Immature natural killer cell (primary cell): ENCODE measurements at places on chromosomes 13 and 19.

GRCh38 chr13:64900039-64900438 is 2330.1 kb downstream of the PCDH9 start:
- no peak for DNase-seq

DNA sequence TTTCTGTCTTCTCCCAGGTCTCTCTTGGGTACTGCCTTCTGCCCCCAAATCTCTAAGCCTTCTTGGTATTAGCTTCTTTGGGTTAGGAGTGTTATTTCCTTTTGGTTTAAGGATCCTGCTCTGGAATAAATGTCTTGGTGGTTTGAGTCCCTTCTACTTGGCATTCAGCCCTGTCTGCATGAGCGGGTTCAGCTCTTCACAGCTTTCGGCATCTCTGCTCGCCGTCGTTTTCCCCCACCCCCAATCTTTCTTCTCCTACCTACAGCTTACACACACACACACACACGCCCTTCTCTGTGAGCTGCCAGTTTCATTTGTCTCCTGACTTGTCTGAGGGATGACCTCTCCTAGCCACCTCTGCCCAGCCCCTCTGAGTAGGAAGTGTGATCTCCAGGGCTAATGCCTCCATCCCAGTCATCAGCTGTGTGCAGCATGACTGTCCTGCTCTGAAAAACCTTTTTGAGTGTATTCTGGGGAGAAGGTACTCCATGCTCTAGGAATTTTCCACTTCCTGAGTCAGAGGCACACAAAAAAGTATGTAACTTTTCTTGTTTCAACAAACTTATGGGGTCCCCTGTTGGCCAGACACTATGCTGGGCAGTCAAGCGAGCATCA is 4.7 kb downstream of the CNOT3 start:
- DNase-seq = no peak

DNA sequence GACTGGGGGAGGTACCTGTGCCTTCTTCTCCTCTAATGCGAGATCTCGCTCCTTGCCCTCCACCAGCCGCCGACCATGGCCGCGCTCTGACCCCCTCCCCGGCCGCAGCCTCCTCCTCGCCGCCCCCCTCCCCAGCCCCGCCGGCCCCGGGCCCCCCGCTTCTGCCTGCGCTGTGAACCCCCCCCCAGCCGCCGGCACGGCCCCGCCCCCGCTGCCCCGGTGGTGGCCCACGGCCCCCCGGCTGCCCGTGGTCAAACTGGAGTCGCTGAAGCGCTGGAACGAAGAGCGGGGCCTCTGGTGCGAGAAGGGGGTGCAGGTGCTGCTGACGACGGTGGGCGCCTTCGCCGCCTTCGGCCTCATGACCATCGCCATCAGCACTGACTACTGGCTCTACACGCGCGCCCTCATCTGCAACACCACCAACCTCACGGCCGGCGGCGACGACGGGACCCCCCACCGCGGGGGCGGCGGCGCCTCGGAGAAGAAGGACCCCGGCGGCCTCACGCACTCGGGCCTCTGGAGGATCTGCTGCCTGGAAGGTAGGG is at the start of gene CACNG8:
Gene CACNG8 (plus strand): TSS at position 51 of the 545 bp plus-strand sequence.
- no peak for DNase-seq

DNA sequence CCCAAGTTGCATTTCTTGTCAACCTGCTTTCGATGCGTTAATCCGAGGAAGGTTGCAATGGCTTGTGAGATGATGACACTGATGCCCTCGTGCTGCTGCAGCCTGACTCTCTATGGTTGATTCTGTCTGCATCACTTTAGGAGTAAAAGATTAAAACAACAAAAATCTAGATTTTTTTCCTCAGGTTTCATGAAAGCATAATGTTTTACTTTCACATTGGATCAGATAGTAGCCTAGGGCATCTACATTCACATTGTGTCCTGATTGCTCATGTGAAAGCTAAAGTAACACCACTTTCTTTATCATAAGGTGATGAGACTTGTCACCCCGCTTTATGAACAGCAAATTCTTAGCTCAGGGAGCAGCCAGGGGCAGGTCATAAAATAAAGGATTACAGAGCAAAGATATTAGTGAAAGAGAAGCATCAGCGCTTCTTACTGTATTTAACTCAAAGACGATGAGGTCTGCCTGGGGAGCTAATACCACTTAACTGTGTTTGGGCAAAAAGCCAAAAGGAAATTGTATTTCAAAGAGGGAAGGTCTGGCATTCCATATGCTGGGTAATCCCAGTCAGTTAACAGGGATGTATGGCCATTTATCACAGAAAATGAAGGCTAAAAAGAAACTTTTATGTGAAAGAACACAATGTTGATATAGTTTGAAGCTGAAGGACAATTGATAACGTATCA is 270.5 kb downstream of the GPC6 start:
- DNase-seq = no peak

- DNase-seq = no peak
Measured at GRCh38 chr19:3857449-3858003, 11.3 kb downstream of the ZFR2 start.

- DNase-seq = no peak
Measured at GRCh38 chr19:43362179-43362578, 8.7 kb downstream of the CD177 start.

GRCh38 chr13:22828081-22828480 is 352.7 kb upstream of the SGCG start:
- DNase-seq = no peak

DNA sequence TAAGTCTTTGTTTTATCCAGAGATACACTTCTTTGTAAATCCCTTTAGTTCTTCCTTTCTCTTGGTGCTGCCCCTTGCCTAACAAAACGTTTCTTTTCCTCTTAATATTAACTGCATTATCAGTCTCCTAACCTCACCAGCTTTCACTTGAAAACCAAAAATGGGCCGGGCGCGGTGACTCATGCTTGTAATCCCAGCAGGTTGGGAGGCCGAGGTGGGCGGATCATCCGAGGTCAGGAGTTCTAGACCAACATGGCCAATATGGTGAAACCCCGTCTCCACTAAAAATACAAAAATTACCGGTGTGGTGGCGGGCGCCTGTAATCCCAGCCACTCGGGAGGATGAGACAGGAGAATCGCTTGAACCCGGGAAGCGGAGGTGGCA is 329.8 kb upstream of the MIR17HG start:
- no peak for DNase-seq

DNA sequence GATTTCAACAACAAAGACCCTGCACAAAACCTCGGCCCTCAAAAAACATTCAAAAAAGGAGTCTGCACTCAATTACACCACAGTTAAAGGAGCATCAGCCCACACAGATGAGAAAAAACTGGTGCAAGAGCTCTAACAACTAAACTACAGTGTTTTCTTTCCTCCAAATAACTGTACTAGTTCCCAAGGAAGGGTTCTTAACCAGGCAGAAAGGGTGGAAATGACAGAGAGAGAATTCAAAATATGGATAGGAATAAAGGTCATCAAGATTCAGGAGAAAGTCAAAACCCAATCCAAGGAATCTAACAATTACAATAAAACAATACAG is 176.4 kb upstream of the TRPC4 start:
- no peak for DNase-seq

DNA sequence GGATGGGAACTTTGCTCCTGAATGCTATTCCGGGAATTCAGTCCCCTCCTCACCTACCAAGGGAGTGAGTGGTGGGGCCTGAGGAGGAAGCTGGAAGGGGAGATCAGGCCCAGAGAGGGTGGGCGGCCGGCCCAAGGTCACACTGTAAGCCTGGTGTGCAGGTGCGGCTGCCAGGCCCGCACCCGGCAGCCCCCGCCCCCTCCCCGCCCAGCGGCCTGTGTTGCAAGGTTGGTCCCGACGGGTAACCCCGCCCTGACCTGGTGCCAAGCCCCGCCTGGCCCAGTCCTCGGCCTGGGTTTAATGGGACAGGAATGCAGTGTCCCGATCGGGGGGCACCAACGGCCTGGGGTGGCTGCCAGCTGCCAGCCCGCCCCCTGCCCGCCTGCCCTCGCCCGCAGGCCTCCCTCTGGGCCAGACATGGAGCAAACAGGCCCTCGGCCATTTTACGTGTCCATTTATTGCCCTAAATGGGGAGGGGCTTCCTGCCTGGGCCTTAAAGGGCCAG is 5.5 kb downstream of the ZBTB7A start:
- DNase-seq = no peak

DNA sequence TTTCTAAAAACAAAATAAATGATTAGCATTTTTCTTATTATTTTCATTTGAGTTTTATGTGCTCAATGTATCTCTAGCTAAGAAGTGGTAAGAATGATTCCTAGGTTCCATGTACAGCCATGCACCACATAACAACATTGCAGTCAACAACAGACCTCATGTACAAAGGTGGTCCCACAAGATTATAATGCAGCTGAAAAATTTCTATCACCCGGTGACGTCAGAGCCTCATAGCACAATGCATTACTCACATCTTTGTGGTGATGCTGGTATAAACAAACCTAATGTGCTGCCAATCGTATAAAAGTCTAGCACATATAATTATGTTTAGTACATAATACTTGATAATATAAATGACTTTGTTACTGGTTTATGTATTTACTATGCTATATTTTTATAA is 120.5 kb downstream of the SLC7A1 start:
- DNase-seq = no peak

DNA sequence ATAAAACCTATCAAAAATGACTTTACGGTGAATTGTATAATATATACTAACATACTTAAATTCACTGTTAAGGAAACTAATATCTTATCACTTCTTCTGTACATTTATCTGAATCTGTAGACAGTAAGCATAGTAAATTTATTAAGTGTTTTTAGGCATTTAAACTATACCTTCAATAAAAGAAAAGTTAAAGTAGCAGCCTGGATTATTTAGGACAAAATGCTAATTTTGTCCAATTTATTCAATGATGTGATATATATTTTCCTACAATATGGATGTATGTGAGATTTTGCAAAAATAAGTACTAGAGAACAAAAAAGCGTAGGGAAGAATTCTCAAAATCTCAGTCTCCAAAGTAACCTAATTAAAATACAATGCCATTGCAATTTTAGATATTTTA is 299.9 kb downstream of the GPC5 start:
- no peak for DNase-seq

GRCh38 chr13:49641801-49642291 is 13.5 kb downstream of the ARL11 start:
- DNase-seq = no peak

DNA sequence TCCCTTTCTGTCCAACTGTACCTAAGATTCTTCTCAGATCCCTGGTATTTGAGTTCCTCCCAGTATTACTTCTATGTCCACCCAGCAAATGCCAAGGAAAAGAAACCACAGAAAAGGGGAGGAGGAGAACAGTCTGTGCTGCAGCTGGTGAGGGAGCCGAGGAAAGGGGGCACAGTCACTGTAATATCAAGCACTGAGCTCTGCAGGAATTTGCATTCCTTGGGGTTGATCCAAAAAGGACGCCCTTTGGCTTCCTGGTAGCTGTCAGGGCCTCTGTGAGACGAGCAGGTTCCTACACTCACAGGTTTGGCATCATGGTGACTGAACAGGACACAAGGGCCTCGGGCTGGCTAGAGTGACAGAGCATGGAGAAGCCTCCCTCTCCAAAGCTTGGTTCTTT is 273.4 kb downstream of the NHLRC3 start:
- DNase-seq = no peak

DNA sequence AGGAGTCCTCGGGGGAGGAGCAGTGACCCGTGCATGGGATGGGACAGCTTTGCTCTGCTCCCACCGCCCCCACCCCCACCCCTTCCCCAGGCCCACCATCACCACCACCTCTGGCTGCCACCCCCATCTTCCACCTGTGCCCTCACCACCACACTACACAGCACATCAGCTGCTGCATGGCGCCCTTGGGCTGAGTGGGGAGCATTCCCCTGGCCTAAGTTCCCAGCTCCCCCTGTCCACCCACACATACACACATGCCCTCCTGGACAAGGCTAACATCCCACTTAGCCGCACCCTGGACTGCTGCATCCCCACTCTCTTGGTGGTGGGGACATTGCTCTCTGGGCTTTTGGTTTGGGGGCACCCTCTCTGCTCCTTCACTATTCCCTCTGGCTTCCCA is 46.2 kb upstream of the SGCG start:
- no peak for DNase-seq

- DNase-seq = peak; percentile 31
Measured at GRCh38 chr13:110116072-110116487, 190.9 kb downstream of the COL4A1 start.

- no peak for DNase-seq
Measured at GRCh38 chr19:1746401-1747284, 6.7 kb upstream of the ONECUT3 start.

- DNase-seq = no peak
Measured at GRCh38 chr13:113539176-113539575, 45.4 kb upstream of the TFDP1 start.

GRCh38 chr19:9936326-9937000 is at the start of gene OLFM2:
Gene OLFM2, minus strand, starts transcription at chr19:9936515. Its CDS starts 149 bp downstream, at chr19:9936366.
- DNase-seq = no peak

GRCh38 chr13:26202365-26202972 is 19.6 kb downstream of the RNF6 start:
- no peak for DNase-seq

DNA sequence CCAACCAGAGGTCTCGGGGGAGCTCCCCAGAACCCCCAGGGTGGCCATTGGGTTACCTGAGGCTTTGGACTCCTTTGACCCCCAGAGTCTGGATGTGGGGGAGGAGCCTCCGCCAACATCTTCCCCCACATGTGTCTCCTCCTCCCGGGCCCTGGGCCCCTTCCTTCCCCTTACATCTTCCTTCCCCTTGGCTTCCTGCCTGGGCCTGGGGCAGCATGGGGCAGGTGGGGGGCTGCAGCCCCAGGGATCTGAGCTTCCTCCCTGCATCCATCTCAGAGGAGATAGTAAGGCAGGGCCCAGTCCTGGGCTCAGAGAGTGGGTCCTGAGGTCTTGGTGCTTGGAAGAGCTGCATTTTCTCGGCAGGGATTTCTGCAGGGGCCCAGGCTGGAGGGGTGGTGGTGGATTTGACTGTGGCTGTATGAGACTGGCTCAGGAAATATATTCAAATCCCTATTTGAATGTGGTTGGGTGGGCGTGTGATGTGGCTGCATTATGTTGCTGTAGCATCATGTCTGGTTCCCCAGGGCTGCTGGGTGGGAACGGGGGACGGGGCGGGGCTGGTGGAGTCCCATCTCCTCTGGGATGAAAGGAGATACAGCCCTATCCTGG is 919 bp downstream of the VAV1 start:
- DNase-seq = peak; percentile 32

DNA sequence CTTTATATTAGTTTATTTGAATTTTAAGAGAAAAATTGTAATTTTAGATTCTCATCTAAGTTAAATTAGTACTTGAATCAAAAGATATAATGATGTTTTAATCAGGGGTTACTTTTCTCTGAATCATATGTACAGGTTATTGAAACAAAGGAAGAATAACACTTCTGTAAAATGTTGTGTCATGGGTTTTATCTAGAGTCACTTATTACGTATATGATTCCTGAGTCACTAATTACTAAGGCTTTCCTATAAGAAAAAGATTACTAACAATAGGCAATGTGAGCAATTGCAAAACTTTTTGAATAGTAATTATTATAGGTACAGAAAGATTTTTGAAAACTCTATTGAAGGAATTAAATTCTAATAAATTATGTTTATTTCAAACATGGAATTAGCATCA is 99.2 kb upstream of the KLF5 start:
- DNase-seq = no peak

- DNase-seq = no peak
Measured at GRCh38 chr19:46737298-46737654, 8.6 kb upstream of the FKRP start.
